ENCODE measurements at places on chromosomes 3 and 15. TPM values are rescaled to one million over a fixed set of nuclear protein-coding genes. Genes with fewer than 3 reads are reported as not detected.

- DNase-seq = peak; percentile 72
Observed at GRCh38 chr3:58350627-58351013, 17.9 kb downstream of the PXK start.

The CELF6 gene
- polyA plus RNA-seq = 0.06 TPM

DNA sequence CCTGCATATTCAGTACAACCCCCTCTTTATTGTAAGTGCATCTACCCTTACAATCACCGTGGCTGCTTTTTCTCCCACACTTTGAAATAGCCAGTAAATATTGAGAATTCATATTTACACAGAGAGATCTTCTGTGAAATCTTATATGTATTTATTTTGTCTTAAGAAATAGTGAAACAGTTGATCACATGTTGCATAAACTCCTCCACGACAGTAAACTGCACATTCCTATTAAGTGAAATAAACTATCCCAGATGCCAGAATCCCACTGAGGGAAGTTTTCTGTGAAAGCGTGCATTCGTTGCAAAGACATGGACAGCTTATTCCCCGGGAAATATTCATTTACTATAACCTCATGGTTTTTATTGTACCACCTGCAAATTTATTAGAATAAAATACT, 796.0 kb downstream of the ROBO2 start:
- DNase-seq = peak; percentile 12

The TLR9 gene
- not detected for polyA plus RNA-seq

The PIF1 gene
- 19.9 TPM for polyA plus RNA-seq

All from IMR-90 (cell line).